ENCODE measurements at places on chromosomes 4 and X. TPM values are rescaled to one million over a fixed set of nuclear protein-coding genes. Genes with fewer than 3 reads are reported as not detected.

GRCh38 chrX:104122829-104123228, 10.5 kb downstream of the ZCCHC18 start:
- no peaks in the 10 kb centered on the region for H3K27me3 ChIP-seq
- no peak for DNase-seq
- no peaks in the 10 kb centered on the region for H3K36me3 ChIP-seq

DNA sequence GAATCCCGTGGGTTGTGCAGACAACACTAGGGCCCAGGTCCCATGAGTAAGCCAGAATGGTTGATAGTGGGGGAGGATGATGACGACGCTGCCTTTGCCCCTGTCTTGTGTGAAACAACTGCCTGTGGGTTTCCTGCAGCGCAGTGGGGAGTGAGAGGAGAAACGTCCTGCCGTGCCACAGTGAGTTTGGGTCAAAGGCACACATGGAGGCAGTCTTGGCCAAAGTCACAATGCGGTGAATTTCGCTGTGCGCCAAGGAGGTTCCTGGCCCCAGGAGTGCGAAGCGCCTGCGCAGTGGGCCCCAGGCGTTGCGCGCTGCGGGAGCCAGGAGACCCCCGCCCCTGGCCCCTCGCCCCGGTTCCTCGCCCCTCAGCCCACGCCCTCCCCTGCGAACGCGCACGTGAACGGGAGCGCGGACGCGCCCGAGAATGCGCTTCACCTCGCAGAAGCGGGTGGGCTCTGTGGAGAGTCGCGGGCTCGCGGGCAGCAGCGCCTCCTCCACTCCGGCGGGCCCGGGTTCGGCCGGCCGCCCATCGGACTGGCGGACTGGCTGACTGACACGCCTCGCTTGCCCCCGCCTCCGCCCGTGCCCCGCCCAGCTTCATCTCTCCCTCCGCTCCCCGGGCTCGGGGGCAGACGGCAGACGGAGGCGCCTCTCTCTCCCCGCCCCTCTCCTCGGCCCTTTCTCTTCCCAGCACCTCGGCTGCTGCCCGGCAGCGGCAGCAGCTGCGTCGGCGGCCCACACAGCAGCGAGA, at the start of gene NUDT10:
Gene NUDT10 (plus strand): TSS at position 635 of the 755 bp plus-strand sequence. CDS start 144 bp downstream, outside the sequence.
- no peak within 1 kb of the TSS for H3K27ac ChIP-seq
- H3K4me1 ChIP-seq, result peaks cover 3% of the 10 kb centered on the region
- no peaks in the 10 kb centered on the region for H3K27me3 ChIP-seq

DNA sequence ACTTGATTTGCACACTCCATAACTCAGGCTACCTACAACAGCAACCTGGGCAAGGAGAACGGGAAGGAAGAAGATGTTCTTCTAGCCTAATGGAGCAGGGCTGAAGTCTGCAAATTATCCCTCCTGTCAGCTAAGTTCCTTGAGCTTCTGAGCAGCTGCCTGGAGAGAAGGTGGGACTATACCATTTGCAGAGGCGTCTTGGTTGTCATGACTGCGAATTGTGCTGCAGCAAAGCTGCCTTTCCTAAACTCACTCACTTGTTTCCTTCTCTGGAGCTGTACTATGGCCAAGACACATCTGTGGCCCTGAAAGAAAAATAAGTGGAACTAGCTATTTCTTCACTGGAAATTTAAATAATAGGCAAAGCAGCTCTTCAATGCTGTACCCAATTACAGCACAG, 682.4 kb upstream of the GRIA3 start:
- H3K4me1 ChIP-seq, result no peaks in the 10 kb centered on the region
- no peak overlapping the region for H3K4me3 ChIP-seq
- H3K27me3 ChIP-seq, result no peaks in the 10 kb centered on the region
- no peak overlapping the region for H3K27ac ChIP-seq

- no peak overlapping the region for H3K27ac ChIP-seq
- no peaks in the 10 kb centered on the region for H3K4me1 ChIP-seq
- DNase-seq, result no peak
- H3K36me3 ChIP-seq, result no peaks in the 10 kb centered on the region
- H3K4me3 ChIP-seq, result no peak overlapping the region
Measured at GRCh38 chr4:94175553-94176261, 32.0 kb upstream of the SMARCAD1 start.

DNA sequence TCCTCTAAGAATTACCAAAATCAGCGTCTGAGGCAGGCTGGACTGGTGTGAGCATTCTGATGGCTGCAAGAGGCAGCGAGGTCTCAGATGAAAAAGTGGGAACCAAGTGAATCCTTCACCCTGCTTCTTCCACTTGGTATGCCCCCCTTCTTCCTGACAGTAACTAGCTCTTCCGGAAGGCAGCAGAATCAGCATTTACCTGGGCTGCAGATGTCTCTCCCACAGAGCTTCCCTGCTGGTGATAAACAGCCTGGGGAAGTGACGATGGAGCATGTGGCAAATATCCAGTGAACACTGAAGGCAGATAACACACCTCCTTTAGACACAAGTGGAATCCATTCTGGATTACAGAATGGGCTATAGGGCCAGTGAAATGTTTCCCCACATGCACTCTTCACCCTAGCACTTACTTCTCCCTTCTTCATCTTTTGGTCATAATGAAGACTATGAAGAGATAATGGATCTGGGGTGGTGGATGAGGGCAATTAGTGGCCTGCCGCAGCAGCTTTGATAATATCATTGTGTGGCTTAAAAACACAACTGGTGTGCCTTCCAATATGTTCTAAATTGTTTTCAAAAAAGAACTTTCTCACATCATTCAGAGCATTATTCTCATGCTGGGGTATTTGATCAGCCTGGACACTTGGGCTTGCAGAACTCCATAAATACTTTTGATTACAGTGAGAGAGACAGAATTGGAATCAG, 60.8 kb upstream of the TBC1D9 start:
- H3K27ac ChIP-seq, result peak overlapping the region; percentile 43
- H3K4me1 ChIP-seq, result no peaks in the 10 kb centered on the region
- peaks cover 4% of the 10 kb centered on the region for H3K27me3 ChIP-seq
- DNase-seq, result no peak
- H3K36me3 ChIP-seq, result no peaks in the 10 kb centered on the region

DNA sequence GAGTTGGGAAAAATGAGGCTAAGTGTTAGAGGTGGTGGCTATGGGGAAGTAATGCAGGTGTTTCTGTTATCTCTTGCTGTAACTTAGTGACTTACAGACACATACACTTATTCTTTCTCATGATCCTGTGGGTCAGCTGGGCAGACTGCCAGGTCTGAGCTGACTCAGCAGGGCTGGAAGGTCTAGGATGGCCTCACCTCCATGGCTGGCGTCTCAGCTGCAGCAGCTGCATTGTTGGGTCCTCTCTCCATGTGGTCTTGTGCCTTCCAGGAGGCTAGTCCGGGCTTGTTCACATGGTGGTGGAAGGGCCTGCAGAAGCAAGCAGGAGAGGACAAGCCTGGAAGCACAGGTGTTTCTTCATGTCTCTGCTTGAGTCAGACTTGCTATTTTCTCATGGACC, 172.7 kb downstream of the NHS start:
- H3K4me1 ChIP-seq, result peaks cover 18% of the 10 kb centered on the region
- no peaks in the 10 kb centered on the region for H3K36me3 ChIP-seq
- DNase-seq, result no peak
- no peaks in the 10 kb centered on the region for H3K27me3 ChIP-seq
- no peak overlapping the region for H3K27ac ChIP-seq
- no peak overlapping the region for H3K4me3 ChIP-seq

Gene FAM13A
- total RNA-seq, result 1.4 TPM

Gene GAGE13
- total RNA-seq, result not detected

Data from activated naive CD4-positive, alpha-beta T cell treated with anti-CD3 and anti-CD28 coated beads for 36 hours (primary cell).